ENCODE measurements at places on chromosomes 7 and 10. TPM values are rescaled to one million over a fixed set of nuclear protein-coding genes. Genes with fewer than 3 reads are reported as not detected.
A peak's percentile ranks its signal among the peaks of the same experiment; 100 is the strongest.

DNA sequence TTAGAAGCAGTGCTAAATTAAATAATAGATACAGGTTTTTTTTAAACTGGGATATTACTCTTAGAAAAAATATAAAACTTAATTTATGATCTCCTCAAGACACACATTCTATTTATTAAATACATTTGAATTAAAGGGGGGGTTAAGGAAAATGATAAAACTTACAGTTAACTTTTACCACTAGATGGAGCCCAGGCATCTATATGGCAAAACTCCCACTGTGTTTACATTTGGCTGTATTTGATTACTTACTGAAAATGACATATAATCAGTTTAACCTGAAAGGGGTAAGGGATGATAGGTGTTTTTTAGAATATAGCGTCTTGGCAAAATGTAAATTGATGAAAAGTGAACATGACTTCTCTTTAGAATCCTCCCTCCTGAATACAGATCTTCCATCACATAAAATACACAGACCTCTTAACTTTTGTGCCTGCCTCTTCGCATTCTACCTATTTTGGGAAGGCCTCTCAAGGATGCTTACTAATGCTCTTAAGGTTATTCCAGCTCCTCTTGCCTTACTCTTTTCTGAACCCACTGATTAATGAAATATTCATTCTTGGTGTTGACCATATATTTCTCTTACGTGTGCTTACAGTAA is 235.7 kb downstream of the AGMO start:
- DNase-seq: no peak

- no peak for DNase-seq
Measured at GRCh38 chr7:20249376-20249775, 32.2 kb upstream of the MACC1 start.

- no peak for DNase-seq
Measured at GRCh38 chr10:60280475-60280874, 109.2 kb downstream of the ANK3 start.

- DNase-seq: no peak
Measured at GRCh38 chr7:123615344-123615743, 13.7 kb downstream of the ASB15 start.

DNA sequence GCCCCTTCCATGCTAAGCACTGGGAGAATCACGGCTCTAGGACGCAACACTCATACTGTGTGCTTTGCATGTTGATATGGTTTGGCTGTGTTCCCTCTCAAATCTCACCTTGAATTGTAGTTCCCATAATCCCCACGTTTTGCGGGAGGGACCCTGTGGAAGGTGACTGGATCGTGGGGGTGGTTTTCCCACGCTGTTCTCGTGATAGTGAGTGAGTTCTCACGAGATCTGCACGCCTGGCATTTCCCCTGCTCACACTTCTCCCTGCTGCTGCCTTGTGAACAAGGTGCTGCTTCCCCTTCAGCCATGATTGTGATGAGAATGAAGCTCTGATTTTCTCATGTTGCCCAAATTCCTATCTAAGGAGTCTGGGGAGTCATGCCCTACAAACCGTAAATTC is 53.0 kb upstream of the ADGRA1 start:
- no peak for DNase-seq

GRCh38 chr10:47374611-47375536 is 9.2 kb downstream of the ZNF488 start:
- peak; percentile 32 for DNase-seq

DNA sequence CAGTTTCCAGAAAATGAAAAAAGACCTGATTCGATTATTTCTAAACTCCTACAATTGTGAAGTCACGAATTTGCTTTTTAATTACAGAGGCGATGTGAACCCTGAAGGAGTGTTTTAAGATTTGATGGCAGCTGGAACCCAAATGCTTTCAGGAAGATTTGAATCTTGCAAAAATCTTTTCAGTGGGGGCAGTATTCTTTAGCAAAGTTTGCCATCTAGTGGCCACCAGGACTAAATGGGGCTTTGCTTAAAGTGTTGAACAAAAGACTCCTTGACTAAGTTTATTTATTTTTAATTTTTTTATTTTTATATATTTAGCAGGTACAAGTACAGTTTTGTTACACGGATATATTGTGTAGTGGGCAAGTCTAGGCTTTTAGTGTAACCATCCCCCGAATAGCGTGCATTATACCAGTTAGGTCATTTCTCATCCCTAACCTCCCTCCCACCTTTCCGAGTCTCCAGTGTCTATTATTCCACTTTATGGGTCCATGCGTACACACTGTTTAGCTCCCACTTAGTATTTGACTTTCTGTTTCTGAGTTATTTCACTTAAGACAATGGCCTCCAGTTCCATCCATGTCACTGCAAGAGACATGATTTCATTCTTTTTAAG is 98.8 kb downstream of the CACNB2 start:
- no peak for DNase-seq

GRCh38 chr7:116367171-116367813 is 132.2 kb upstream of the CAV2 start:
- no peak for DNase-seq

GRCh38 chr10:110059925-110060324 is 52.1 kb downstream of the ADD3 start:
- DNase-seq: no peak

GRCh38 chr7:36986511-36986933 is 262.2 kb upstream of the AOAH start:
- no peak for DNase-seq

DNA sequence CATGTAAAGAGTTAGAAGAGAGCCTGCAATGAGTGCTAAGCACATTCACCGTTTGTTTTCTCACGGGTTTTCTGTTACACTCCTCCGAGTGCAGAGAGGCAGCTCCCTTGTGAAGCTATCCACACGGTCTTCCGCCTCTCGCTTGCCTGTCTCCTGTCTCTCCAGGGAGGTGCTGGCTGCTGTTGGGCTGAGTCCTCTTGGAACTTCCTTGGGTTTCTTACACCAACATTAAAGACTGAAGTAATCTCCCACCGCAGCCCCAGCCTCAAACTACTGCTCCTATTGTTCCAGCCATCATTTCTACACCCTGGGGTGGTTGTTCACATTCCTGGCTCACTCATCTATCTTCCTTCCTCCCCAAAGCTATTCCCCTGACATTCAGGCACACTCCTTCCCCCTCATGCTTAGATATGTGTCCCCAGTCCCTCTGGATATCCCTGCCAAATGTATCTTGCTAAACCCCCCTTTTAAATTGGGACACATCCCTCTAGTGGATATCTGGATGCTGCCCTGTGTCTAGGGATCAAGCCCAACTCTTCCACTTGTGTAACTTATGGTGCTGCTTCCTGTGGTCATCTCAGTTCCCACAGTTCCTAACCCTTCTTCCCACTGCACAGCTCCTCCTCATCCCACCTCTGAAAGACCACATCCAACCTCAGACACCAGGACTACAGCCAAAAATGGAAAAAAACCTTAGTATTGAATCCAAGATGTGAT is 14.1 kb downstream of the ESYT2 start:
- no peak for DNase-seq

- DNase-seq: no peak
Measured at GRCh38 chr10:46318799-46319198, 32.0 kb downstream of the ANTXRL start.

DNA sequence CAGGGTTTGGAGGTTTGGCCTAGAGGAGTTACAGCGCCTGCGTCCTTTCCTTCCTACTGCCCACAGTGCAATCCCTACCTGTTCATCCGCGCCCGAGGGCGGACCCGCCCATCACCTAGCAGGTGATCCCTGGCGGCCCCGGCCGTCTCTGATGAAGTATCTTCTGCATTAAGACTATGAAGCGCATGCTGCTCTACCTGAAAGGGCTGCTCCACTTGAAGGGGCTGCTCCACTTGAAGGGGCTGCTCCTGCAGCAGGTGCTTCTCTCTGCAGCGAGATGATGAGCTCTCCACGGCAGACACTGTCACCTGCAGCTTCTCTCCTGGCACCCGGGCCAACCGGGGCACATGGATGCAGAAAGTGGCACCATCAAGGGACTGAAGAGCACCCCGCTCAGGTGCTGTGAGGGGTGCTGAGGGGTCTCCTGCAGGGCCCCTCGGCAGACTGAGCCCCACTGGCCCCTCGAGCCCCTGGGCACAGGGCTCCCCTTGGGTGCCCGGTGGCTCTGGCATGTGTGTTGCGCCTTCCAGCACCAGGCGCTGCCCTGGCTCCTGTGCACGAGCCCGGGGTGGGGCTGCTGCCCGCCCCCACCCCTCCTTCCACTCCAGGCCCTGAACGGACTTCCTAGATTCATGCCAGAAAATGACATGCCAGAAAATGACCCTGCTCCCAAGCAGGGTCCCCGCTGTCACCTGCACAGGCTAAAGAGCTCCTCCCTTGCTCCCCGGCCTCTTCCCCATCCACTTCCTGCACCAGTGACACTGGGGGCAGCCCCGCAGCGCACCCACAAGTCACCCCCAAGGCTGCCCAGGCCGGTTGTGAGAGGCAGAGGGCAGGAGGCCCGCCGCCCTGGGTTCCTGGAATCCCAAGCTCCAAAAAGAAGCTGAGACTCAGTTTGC is 29.4 kb downstream of the WDR86 start:
- DNase-seq: no peak

DNA sequence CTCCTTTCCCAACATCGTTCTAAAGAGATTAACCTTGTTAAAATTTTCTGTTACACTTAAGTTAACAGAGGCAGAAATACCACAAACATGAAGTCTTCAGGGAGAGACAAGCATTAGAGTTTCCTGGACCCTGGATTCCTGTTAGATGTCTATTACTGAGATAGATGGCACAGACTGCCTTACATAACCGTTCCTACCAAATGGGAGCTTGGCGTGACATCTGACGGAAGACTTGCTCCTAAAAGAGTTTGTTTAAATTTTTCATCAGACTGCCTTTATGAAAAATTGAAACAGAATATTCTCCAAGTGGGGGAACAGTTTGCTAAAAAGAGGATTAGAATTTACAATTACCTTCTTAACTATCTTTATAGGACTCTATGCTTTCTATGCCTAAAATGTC is 22.7 kb downstream of the ANK3 start:
- no peak for DNase-seq

GRCh38 chr7:14425559-14425958 is 436.1 kb upstream of the ETV1 start:
- DNase-seq: no peak

GRCh38 chr10:93186653-93187052 is 113.0 kb downstream of the CYP26A1 start:
- DNase-seq: no peak

DNA sequence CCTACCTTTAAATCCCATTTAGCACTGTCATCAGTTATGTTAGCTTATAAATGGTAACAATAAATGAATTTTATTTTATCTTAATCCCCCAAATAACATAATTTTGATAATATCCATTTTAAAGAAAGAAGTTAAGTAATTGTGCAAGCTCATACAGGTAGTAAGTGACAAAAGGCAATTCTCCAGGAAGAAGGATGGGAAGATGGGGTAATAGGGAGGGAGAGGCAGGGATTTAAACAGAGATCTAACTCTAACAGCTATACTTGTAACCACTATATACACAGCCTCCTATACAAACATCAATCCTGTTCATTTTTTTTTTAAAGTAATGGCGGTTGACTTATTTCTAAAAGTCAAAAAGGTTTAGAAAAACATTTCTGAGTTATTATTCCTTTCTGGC is 119.4 kb downstream of the SGMS1 start:
- no peak for DNase-seq

PRR15 gene
- total RNA-seq: 36.0 TPM

NOC3L gene
- 17.2 TPM for total RNA-seq

SMO gene
- total RNA-seq: 38.6 TPM

CYP3A4 gene
- total RNA-seq: 10.0 TPM

NUTM2E gene
- 0.86 TPM for total RNA-seq

SUN3 gene
- total RNA-seq: not detected

TACR2 gene
- total RNA-seq: not detected

OR2A5 gene
- total RNA-seq: not detected

KLLN gene
- 2.2 TPM for total RNA-seq

LIPN gene
- total RNA-seq: 0.24 TPM

ADCK2 gene
- total RNA-seq: 16.3 TPM

SRRM3 gene
- total RNA-seq: 8.4 TPM
